A549 treated with Mapracorat at 1 μM for 4 hours (cell line): ENCODE measurements at places on chromosomes 16 and 17. TPM values are rescaled to one million over a fixed set of nuclear protein-coding genes. Genes with fewer than 3 reads are reported as not detected.

The SLC5A10 gene
- 0.12 to 0.26 TPM (median 0.21 TPM) in 5 replicates for total RNA-seq

The CRHR1 gene
- 0.07 to 0.28 TPM (median 0.17 TPM) in 4 of 5 replicates, not detected in the other for total RNA-seq

The MON1B gene
- total RNA-seq, result 22.5 to 38.9 TPM (median 34.1 TPM) in 5 replicates

The CACNG4 gene
- 10.3 to 14.1 TPM (median 13.3 TPM) in 5 replicates for total RNA-seq

The ABCA8 gene
- total RNA-seq, result 0.21 to 0.36 TPM (median 0.27 TPM) in 5 replicates

The NECAB2 gene
- total RNA-seq, result 1.4 to 3.3 TPM (median 2.4 TPM) in 5 replicates

The SEPTIN12 gene
- total RNA-seq, result not detected in 5 replicates

The CREBBP gene
- 13.5 to 17.8 TPM (median 17.0 TPM) in 5 replicates for total RNA-seq

The NDRG4 gene
- 25.6 to 29.8 TPM (median 26.1 TPM) in 5 replicates for total RNA-seq

The GRAP gene
- total RNA-seq, result 0.20 to 0.50 TPM (median 0.29 TPM) in 5 replicates

The LPCAT2 gene
- total RNA-seq, result 3.6 to 7.4 TPM (median 5.9 TPM) in 5 replicates

The CCL5 gene
- 1.1 to 1.5 TPM (median 1.2 TPM) in 5 replicates for total RNA-seq

The MMP2 gene
- 7.8 to 11.5 TPM (median 10.1 TPM) in 5 replicates for total RNA-seq

The OTOP2 gene
- 0.08 to 0.10 TPM in 2 of 5 replicates, not detected in the others for total RNA-seq

The DPEP2 gene
- total RNA-seq, result not detected in 5 replicates

The MYO19 gene
- total RNA-seq, result 52.5 to 64.3 TPM (median 58.7 TPM) in 5 replicates

The KRTAP1-5 gene
- not detected in 5 replicates for total RNA-seq

The WNT9B gene
- total RNA-seq, result not detected in 5 replicates

The GPR179 gene
- total RNA-seq, result 0.02 to 0.04 TPM (median 0.03 TPM) in 3 of 5 replicates, not detected in the others
